ENCODE measurements at places on chromosomes 4 and X.
A peak's percentile ranks its signal among the peaks of the same experiment; 100 is the strongest.

GRCh38 chr4:176902710-176903323 is 110.1 kb upstream of the VEGFC start:
- DNase-seq = peak; percentile 97

DNA sequence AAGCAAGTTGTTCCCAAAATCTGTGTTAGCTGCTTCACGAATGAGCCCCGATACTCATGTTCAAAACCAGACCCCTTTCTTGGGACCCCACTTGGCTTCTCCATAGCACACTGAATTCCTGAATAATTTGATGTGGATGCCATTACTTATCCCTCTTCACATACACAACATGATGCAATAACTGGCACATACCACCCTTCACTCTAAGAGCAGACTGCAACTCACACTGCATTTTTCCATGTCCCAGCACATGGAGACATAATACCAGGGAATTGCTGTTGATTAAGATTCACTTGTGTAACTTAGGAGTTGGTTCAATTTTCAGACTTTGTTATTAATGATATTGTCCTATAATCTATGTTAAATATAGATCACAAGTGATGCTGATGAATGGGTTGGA is 213.4 kb downstream of the MAML3 start:
- DNase-seq = peak; percentile 42

GRCh38 chr4:3747581-3747904 is 18.6 kb upstream of the ADRA2C start:
- DNase-seq = no peak

DNA sequence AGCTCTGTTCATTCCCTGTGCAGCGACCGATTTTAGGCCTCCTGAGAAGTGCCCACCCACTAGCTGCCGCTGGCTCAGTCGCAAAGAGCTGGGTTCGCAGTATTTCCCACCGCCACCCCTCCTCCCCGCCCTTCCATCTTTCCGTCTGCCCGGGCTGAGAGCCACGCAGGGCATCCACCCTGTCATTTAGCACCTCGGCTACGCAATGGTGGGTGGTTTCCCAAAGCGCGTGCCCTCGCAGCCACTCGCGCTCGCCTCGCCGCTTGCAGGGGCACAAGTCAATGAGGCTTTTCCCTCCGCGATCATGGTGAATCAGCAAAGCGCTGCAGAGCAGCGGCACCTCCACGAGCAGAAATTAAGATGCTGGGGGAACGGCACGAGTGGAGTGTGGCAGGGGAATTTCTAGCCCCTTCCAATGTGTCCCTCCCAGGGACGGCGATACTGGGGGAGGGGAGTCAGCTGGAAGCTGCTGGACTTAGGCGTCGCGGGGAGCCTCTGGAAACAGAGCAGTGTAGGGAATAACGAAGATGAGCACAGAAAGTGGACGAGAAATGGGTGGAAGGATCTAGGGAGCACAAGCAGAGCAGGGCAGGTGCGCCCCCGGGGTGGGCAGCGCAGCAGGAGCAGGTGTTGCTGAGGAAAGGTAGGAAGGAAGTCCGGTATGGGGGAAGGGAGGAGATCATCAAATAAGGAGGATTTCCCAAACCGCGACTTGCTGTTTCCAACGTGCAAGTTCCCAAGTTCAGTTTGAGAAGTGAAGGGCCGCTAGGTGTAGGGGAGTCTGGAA is 2.4 kb upstream of the PTCHD1 start:
- DNase-seq = no peak

- no peak for DNase-seq
These were observed 198.6 kb upstream of the AGA start for GRCh38 chr4:177640864-177641263.

- DNase-seq = no peak
These were observed 56.2 kb upstream of the ANKRD50 start for GRCh38 chr4:124768596-124769365.

- DNase-seq = peak; percentile 87
These were observed at the start of gene LRPAP1 for GRCh38 chr4:3531879-3532750. LRPAP1 (minus strand) TSS chr4:3532422; CDS start chr4:3532412, 10 bp downstream.

GRCh38 chr4:21692241-21692640 is 256.3 kb downstream of the KCNIP4 start:
- no peak for DNase-seq

GRCh38 chr4:2217726-2218125 is 24.2 kb downstream of the HAUS3 start:
- DNase-seq = peak; percentile 58

- DNase-seq = no peak
These were observed 22.0 kb downstream of the FAM133A start for GRCh38 chrX:93695981-93696380.

DNA sequence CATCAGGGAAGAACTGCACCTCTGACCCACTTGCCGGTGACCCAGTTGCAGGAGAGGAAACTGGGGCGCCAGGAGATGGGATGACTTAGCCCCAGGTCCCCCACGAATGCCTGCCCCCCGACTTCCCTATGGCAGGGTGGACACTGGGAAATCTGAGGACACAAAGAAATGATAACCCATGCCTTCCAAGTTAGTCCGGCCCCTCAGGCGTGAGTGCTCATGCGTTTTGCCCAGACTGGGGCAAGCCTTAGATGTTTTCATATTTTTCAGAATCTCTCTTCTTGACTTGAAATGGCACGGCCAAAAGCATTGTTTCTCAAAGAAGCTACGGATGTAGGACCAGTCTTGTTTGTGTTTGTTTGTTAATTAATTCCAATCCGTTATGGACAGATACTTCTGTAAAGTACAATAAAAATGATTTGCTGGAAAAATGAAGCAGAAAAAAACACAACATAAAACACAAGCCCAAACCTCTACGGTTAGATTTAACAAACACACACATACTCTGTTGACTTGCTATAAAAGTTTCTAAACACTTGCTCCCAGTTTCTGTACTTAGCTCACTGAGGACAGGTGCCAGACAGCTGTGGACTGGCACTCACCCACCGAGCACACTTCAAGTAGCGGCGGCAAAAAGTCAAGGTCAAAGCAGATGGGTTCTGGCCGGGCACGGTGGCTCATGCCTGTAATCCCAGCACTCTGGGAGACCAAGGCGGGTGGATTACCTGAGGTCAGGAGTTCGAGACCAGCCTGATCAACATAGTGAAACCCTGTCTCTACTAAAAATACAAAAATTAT is 341.5 kb downstream of the BCOR start:
- no peak for DNase-seq

DNA sequence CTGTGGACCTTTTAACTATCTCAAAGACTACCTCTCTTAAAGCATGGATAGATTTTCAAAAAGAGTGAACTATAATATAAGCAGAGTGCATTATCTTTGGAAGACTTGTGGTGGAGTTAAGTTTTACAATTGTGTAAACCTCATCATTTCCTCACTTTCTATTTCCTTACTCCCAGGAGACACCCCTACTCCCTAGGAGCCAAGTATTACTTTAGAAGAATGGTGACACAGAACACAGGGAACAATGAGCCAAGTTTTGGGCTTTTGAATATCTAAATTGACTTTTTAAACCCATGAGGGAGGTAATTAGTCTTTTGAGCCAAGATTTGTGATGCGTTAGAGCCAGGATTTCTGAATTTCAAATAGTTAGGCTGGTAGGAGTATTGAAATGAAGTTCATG is 78.9 kb upstream of the UNC5C start:
- DNase-seq = no peak

- peak; percentile 99 for DNase-seq
These were observed 17.8 kb upstream of the CHIC2 start for GRCh38 chr4:54082168-54082567.

GRCh38 chr4:1329408-1330371 is 17.3 kb upstream of the UVSSA start:
- no peak for DNase-seq

GRCh38 chrX:149803458-149804062 is 21.8 kb downstream of the MAGEA9 start:
- DNase-seq = no peak

GRCh38 chr4:120682981-120683380 is 239.5 kb downstream of the PRDM5 start:
- DNase-seq = peak; percentile 34

DNA sequence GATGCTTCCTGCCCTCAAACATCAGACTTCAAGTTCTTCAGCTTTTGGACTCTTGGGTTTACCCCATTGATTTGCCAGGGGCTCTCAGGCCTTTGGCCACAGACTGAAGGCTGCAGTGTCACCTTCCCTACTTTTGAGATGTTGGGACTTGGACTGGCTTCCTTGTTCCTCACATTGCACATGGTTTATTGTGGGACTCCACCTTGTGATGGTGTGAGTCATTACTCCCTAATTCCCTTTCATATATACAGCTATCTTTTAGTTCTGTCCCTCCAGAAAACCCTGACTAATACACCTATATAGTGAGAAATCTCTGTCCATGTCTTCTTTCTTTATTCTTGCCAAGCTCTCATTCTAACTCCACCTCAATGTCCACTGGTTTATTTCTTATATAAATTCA is 736.9 kb upstream of the HS3ST1 start:
- no peak for DNase-seq

DNA sequence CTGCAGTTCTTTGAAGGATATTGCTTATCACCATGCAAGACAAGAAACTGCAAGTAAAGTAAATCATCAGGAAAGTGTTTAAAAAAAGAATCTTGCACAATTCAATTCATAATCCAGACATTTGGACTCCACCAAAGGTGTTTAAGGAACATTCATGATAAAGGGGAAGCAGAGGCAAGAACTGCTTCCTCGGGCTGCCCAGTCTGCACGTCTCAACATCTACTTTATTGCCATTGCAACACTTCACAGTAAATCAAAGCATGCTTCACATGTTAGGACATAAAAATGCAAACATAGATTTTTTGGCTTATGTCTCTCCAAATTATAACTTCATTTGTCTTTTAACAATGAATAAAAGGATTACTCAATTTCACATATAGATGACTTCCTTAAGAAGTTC is 42.5 kb downstream of the MID1 start:
- DNase-seq = peak; percentile 40

GRCh38 chr4:11801466-11802446 is 373.1 kb upstream of the HS3ST1 start:
- DNase-seq = no peak

DNA sequence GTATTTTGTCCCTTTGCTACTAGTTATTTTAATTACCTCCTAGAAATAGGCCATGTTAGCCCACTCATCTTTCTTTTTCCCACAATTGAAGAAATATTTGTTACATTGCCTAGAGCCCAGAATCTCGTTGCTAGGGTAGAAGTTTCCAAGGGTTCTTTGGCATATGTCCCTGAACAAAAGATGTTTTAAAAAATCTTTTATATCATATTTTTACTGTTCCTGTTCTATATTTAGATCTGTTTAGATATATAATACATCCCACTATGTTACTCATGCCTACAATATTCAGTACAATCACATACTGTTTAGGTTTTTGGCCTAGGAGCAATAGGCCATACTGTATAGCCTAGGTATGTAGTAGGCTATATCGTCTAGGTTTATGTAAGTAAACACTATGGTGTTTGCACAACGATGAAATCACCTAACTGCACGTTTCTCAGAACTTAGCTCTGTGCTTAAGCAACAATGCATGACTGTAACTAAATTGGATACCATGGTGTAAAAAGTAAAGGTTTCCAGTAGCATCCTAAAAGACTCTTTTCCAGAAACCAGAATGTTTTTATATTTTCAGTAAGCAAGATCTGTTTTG is 236.0 kb upstream of the SLIT2 start:
- DNase-seq = peak; percentile 43

DNA sequence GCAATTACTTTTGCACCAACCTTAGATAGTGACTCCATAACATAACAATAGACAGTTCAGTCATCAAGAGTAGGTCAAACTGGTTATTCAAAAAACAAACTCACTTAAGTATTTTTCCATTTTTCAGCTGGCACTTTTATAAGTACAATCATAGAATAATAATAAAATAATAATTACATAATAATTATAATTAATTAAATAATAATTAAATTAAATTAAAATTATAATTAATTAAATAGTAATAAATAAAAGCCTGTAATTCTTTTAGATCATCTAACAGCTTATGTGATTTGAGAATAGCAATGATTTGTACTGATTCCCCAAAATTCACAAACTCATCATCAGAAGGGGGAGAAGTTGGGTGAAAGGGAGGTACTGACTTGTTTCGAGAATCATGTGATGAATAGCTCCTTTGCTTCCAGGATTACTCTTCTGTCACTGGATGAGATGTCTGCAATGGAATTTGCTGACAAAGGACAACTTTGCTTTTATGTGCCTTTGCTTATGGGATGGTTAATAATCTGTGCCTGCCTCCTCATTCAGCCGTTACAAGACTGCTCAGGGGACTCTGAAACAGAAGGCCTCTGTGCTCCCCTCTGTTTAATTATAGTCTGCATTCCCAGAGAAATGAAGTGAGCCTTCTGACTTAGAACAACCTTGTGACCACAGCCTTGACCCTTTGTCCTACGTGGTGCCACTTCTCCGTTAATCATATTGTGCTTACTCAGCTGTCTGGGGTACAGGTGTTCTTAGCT is 104.8 kb upstream of the ENPEP start:
- no peak for DNase-seq

- DNase-seq = peak; percentile 97
These were observed 319.1 kb downstream of the GPAT3 start for GRCh38 chr4:83855044-83855443.

DNA sequence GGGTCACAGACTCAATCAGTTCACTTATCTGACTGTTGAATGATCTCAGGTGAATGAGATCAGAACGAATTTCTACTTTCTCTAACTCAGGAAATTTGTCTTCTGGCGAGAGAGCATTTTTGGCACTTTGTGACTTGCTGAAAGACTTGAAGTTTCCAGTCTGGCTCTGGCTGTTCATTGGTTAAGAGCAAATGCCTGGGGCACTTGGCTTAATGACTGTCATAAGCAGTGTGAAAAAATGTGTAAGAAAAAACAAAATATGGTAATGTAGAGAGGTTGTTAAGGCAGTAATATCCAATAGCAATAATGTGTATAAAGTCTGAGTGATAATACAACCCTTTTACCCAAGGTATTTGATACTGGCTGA is 71.3 kb upstream of the PGRMC2 start:
- no peak for DNase-seq

- no peak for DNase-seq
These were observed 11.6 kb downstream of the FGA start for GRCh38 chr4:154578919-154579318.

DNA sequence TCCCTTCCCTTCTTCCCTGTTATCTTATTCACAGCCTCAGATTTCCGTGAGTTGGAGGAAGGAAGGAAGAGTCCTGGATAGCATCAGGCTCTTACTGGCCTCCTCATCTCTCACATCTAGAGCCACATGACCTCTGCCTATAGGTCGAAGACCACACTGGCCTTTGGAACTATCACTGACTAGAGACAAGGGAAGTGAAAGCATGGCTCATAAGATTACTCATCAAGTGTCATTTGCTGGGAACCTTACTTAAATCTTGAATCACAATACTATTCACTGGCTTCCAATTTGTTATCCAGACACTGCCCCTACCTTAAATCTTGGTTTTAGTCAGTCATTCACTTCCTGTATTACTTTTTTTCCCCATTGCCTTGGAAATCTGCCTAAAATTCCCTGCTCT is 61.6 kb upstream of the MTMR8 start:
- DNase-seq = no peak

- no peak for DNase-seq
These were observed 611.8 kb downstream of the SPOCK3 start for GRCh38 chr4:166622425-166622977.

GRCh38 chr4:95761871-95762270 is 78.0 kb upstream of the PDHA2 start:
- DNase-seq = no peak

- no peak for DNase-seq
These were observed 904.9 kb upstream of the AGA start for GRCh38 chr4:178347111-178347510.
